ENCODE measurements at places on chromosomes 5 and 9. TPM values are rescaled to one million over a fixed set of nuclear protein-coding genes. Genes with fewer than 3 reads are reported as not detected.

Gene GLIPR2
- total RNA-seq = 76.8 TPM

Gene PCDHA6
- total RNA-seq = 1.4 TPM

Gene PCDHGA7
- 2.7 TPM for total RNA-seq

DNA sequence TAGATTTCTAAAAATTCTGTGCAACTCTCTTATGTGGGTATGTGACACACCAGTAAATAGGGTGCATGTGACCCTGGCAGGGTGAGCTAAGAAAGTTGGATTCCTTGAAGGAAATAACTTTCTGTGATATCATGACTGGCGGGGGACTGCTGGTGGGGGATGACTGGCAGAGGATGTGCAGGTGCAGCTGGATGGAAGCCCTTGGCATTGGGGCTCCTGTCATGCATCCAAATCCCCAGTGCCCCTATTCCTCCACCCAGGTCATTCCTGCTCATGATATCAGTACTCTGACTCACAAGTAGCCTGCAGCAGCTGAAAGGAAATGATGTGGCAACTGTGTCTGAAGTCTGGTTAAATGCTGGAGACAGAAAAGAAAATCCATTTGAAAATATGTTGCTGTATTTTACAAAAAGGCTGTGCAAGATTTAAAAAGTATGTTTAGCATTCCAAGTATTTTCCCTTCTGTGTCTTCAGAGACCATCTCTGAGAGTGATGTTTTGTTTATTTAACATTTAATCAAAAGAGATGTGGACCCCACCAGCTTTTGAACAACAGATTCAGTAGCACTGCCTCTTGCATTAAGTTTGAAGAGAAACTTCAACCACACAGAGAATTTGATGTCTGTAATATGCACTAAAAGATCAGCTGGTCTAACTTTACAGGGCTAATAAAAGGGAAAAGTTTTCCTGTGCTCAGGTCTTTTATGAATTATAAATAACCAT, 17.9 kb upstream of the ZSWIM6 start:
- ATAC-seq = peak; percentile 53

- ATAC-seq = peak; percentile 71
These were observed 15.5 kb upstream of the SLC36A3 start for GRCh38 chr5:151318850-151319732.

Gene FOXD4L3
- not detected for total RNA-seq

- no peak for ATAC-seq
These were observed 37.6 kb upstream of the STX17 start for GRCh38 chr9:99868845-99869244.

DNA sequence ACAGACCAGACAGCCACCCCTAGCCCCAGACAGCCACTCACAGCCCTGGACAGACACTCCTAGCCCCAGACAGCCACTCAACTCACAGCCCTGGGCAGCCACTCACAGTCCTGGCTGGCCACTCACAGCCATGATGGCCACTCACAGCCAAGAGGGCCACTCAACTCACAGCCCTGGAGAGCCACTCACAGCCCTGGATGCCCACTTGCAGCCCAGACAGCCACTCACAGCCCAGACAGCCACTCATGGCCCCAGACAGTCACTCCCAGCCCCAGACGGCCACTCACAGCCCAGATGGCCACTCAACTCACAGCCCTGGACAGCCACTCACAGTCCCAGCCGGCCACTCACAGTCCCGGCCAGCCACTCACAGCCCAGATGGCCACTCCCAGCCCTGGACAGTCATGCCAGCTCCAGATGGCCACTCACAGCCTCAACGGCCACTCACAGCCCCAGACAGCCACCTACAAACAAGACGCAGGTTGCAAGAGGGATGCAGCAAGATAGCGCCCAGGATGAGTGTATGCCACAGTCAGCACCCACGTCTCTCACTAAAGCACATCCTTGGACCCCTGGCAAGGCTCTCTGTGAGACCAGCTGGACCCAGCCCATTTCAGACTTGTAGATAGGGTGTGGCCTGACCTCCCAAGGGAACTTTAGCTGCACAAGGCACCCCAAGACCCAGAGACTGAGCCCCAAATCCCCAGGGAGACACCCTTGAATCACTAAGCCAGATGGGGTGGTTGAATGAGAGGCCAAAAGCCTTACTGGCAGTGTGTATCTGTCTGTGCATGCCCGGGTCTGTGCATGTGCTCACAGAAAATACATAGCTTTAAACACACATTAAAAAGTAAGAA, 22.4 kb downstream of the ZDHHC11B start:
- no peak for ATAC-seq

Gene SLC36A3
- total RNA-seq = not detected

Data from gastroesophageal sphincter (tissue), 4 donors.